ENCODE measurements at places on chromosomes 12 and 14.

DNA sequence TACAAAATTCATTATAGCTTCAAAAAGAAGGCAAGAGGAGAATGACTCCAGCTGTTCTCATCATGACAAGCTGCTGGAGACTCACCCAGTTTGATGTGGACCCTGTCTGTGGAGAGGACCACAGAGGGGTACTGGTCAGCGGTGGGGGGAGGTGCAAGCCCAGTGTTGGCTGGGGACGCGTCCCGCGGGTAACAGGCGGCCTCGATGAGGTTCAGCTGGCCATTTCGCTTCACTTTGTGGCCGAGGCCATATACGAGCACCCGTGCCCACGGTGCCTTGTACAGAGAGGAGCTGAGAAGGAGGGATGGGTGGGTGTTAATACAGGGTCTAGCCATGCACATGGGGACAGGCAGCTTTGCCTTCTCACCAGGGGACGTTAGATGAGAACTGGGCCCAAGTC is 67.1 kb downstream of the TRAFD1 start:
- no peak for DNase-seq

- no peak for DNase-seq
Measured at GRCh38 chr12:6868211-6869048, 1.1 kb downstream of the TPI1 start.

- DNase-seq, result no peak
Measured at GRCh38 chr14:77872983-77873382, 73.1 kb downstream of the ADCK1 start.

- DNase-seq, result no peak
Measured at GRCh38 chr12:42056130-42056529, 88.5 kb downstream of the GXYLT1 start.

GRCh38 chr12:124213666-124214347 is 81.1 kb upstream of the RFLNA start:
- DNase-seq, result no peak

GRCh38 chr14:73467377-73467776 is 9.0 kb upstream of the NUMB start:
- DNase-seq, result peak; percentile 69

DNA sequence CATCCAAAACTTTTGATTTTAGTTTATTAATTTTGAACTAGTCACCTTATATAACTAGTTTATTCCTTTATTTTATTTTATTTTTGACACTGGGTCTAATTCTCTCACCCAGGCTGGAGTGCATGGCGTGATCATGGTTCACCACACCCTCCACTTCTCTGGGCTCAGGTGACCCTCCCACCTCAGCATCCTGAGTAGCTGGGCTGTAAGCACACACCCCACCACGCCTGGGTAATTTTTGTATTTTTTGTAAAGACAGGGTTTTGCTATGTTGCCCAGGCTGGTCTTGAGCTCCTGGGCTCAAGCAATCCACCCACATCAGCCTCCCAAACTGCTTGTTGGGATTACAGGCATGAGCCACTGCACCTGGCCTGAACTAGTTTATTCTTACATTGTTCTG is 17.3 kb downstream of the PCNX1 start:
- no peak for DNase-seq

- no peak for DNase-seq
Measured at GRCh38 chr12:126974779-126975178, 1292.2 kb upstream of the TMEM132C start.

- peak; percentile 32 for DNase-seq
Measured at GRCh38 chr12:116015525-116015924, 262.0 kb downstream of the MED13L start.

DNA sequence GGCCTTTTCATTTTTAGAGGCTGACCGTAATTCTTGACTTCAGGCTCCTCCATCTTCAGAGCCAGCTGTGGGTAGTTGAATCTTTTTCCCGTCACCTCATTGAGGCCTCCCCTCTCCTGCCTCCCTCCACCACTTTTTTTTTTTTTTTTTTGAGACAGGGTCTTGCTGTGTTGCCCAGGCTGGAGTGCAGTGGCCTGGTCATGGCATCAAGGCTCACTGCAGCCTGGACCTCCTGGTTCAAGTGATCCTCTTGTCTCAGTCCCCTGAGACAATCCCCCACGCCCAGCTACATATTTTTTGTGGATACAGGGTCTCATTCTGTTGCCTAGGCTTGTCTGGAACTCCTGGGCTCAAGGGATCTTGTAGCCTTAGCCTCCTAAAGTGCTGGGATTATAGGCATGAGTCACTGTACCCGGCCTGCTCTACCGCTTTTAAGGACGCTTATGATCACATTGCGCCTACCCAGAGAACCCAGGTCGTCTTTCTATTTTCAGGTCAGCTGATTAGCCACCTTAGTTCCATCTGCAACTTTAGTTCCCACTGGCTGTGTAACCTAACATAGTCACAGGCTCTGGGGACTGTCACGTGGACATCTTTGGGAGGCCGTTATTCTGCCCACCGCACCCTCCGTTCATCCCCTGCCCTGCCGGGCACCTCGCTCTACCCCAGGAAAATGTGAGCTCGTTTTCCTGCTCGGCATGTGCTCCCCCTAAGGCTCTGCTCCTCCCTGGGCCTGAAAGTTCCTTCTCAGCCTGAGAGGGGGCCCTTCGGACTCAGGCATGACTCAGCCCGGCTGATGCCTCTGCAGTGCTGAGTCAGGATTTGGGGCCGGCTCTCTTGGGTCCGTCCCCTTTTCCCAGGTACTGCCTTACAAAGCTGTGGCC is 13.4 kb downstream of the TNFAIP2 start:
- DNase-seq, result no peak
